ENCODE measurements at places on chromosomes 1 and 21.

- no peaks in the 10 kb centered on the region for H3K27me3 ChIP-seq
- no peak overlapping the region for H3K4me3 ChIP-seq
- H3K36me3 ChIP-seq = no peaks in the 10 kb centered on the region
- no peak for DNase-seq
- no peak overlapping the region for H3K27ac ChIP-seq
- no peaks in the 10 kb centered on the region for H3K4me1 ChIP-seq
These were observed 685.0 kb downstream of the ADGRL2 start for GRCh38 chr1:82485591-82486369.

GRCh38 chr1:225465793-225466517 lies 38.1 kb upstream of the LBR start:
- no peaks in the 10 kb centered on the region for H3K27me3 ChIP-seq
- peak; percentile 42 for DNase-seq
- no peaks in the 10 kb centered on the region for H3K4me1 ChIP-seq
- H3K36me3 ChIP-seq = no peaks in the 10 kb centered on the region
- H3K4me3 ChIP-seq = no peak overlapping the region

DNA sequence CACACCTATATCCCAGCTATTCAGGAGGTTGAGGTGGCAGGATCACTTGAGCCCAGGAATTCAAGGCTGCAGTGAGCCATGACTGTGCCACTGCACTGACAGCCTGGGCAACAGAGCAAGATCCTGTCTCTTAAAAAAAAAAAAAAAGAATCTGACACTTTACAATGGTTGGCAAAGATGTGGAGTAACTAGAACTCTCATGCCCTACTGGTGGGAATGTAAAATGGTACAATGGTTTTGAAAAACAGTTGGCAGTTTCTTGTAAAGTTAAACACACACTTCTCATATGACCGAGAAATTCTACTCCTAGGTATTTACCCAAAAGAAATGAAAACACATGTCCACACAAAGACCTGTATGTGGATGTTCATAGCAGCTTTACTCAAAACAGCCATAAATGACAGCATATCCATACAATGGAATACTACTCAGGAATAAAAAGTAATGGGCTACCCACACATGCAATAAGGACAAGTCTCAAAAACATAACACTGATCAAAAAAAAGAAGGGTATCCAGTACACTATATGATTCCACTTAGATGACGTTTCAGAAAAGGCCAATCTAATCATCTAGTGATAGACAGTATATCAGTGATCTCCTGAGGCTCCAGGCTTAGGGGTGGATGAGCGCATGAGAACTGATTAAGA lies 58.1 kb downstream of the HLCS start:
- DNase-seq = no peak
- H3K4me3 ChIP-seq = no peak overlapping the region
- no peaks in the 10 kb centered on the region for H3K36me3 ChIP-seq
- H3K4me1 ChIP-seq = no peaks in the 10 kb centered on the region

- H3K27me3 ChIP-seq = no peaks in the 10 kb centered on the region
- peak overlapping the region; percentile 29 for H3K4me3 ChIP-seq
- H3K36me3 ChIP-seq = no peaks in the 10 kb centered on the region
- peaks cover 12% of the 10 kb centered on the region for H3K4me1 ChIP-seq
- H3K27ac ChIP-seq = peak overlapping the region; percentile 14
These were observed 559 bp upstream of the MTARC2 start for GRCh38 chr1:220747437-220748088.

DNA sequence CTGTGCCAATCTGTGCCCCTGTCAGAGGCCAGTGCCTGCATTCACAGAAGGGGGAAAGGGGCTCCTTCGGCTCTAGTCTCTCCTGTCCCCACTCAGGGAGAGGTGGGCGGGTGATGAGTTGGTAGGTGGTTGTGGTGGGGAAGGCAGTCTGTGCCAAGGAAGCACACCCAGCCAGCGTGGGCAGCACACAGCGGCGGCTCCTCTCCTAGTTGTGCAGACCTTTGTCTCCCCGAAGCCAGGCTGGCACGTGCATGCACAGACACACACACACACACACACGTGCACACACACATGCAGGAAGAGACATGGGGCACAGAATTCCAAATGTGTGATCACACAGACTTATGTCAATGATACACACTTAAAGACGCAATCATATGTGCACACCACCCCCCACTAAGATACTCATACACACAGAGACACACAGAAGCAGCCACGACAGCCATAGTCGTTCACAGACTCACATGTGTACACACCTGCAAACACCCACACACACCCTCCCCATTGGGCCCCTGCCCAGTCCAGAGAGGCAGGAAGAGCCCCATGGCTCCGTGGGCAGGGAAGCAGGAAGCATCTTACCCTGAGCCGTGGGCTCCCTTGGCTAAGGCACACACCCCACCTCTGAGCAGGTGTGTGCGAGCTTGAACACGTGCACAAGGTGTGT lies 16.4 kb downstream of the RIMS3 start:
- no peaks in the 10 kb centered on the region for H3K36me3 ChIP-seq
- no peak overlapping the region for H3K27ac ChIP-seq
- DNase-seq = no peak
- H3K27me3 ChIP-seq = no peaks in the 10 kb centered on the region
- H3K4me3 ChIP-seq = no peak overlapping the region

GRCh38 chr1:169741666-169742394 lies 8.0 kb upstream of the SELE start:
- no peak overlapping the region for H3K27ac ChIP-seq
- no peak overlapping the region for H3K4me3 ChIP-seq
- H3K27me3 ChIP-seq = no peaks in the 10 kb centered on the region

DNA sequence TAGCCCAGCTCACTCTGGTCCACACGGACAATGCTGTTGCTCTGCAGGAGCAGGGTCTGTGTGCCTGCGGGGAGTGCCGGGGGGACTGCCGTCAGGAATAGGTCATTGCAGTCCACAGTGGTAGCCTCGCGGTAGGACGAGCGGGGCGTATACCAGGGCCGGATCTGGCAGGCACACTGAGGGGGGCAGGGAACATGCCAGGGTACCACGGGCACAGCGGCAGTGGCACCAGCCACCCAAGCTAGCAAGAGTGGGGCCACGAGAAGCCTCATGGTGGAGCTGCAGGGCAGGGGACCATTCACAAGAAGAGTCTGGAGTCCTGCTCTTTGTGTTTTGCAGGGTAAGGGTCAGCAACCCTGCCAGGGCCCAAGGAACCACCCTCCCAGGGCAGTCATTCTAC lies 65.8 kb downstream of the LRRN2 start:
- H3K27me3 ChIP-seq = no peaks in the 10 kb centered on the region
- H3K4me3 ChIP-seq = no peak overlapping the region
- H3K4me1 ChIP-seq = no peaks in the 10 kb centered on the region
- DNase-seq = no peak
- no peak overlapping the region for H3K27ac ChIP-seq
- H3K36me3 ChIP-seq = no peaks in the 10 kb centered on the region

GRCh38 chr1:53963460-53963859 lies 17.3 kb downstream of the LRRC42 start:
- H3K4me3 ChIP-seq = no peak overlapping the region
- H3K36me3 ChIP-seq = peaks cover 15% of the 10 kb centered on the region
- H3K27ac ChIP-seq = no peak overlapping the region
- H3K4me1 ChIP-seq = no peaks in the 10 kb centered on the region

DNA sequence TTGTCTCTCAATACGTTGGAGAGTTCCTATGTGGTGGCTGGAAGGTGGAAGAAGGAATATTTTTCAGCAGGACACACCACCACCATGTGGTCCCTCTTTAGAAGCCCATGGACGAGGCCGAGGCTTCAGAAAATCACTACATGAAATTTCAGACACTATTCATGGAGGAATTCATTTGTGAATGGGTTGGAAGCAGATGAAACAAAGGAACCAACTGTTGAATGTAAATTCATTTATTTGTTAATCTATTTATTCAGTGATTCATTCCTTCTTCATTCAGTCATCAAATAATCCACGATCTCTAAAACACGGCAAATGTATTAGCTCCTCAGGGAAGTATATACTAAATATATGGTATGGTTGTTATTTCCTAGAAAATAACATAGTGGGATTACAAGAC lies 12.2 kb downstream of the SLC35F3 start:
- DNase-seq = no peak

DNA sequence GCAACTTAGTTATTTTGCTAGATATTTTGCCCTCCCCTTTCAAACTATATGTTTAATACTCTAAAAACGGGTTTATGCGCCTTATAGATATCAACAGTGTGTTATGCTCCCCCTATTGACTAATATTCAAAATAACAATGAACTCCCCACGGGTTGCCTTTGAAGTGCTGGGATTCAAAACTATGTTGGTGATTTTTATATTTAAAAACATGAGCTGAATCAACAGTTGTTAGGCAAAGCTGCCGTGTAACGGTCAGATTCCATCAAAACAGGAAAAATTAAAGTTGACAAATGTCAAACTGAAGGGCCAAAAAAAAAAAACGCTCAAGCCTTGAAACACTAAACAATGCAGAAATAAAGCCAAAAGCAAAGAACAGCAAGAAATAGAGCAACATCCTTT lies 2.5 kb downstream of the TGFBR3 start:
- no peak overlapping the region for H3K4me3 ChIP-seq
- DNase-seq = no peak
- no peaks in the 10 kb centered on the region for H3K36me3 ChIP-seq
- H3K27ac ChIP-seq = no peak overlapping the region

GRCh38 chr1:230710543-230710904 lies 3.4 kb downstream of the AGT start:
- H3K27ac ChIP-seq = no peak overlapping the region
- no peaks in the 10 kb centered on the region for H3K4me1 ChIP-seq
- no peak for DNase-seq
- no peaks in the 10 kb centered on the region for H3K27me3 ChIP-seq
- no peak overlapping the region for H3K4me3 ChIP-seq

DNA sequence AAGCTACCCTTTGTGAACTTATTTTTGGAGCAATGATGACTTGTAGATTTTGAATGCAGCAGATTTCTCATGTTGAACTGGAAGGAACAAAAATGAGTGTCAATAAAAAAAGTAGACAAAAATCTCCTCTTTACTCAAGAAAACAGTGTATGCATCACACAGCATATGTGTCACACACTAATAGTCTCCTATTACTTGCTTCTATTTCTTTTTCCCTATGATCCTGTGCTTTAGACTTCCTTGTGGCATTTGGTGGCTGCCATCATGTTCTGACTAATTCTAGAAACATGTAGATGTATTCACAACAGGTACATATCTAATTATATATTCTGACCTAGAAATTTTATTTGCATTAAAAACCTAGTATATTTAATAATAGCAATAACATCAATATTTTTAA lies 14.3 kb downstream of the RC3H1 start:
- H3K27ac ChIP-seq = no peak overlapping the region
- no peaks in the 10 kb centered on the region for H3K27me3 ChIP-seq
- no peak overlapping the region for H3K4me3 ChIP-seq
- DNase-seq = no peak

DNA sequence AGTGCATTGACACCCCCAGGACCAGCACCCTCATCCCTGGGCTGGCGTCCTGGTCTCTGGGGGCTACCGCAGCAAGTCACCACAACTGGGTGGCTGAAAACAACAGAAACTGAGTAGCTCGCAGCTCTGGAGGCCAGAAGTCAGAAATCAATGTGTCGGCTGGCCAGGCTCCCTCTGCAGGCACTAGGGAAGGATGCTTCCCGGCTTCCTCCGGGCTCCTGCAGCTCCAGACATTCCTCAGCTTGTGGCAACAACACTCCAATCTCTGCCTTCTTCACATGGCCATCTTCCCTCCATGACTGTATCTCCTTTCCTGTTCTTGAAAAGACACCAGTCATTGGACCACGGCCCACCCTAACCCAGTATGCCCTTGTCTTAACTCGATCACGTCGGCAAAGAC lies 224.2 kb downstream of the NPHP4 start:
- peak; percentile 16 for DNase-seq
- no peaks in the 10 kb centered on the region for H3K27me3 ChIP-seq
- no peaks in the 10 kb centered on the region for H3K4me1 ChIP-seq
- H3K36me3 ChIP-seq = no peaks in the 10 kb centered on the region

DNA sequence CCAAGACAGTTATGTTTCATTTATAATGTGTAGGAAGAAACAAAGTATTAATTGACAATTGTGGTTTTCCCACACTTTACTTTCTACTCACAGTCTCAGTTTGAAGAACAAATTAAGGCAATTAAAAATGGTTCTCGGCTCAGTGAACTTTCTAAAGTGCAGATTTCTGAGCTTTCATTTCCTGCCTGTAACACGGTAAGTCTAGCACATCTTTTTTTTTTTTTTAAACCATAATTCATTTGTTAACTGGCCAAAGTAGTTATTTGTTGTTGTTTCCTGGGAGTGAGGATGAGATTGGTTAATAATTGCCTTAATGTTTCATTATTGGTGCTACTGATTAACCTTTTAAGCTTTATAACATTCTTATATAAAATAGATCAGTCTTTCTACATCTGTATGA lies 75.1 kb downstream of the VPS26C start:
- H3K27ac ChIP-seq = no peak overlapping the region
- no peaks in the 10 kb centered on the region for H3K4me1 ChIP-seq
- H3K36me3 ChIP-seq = peaks cover 8% of the 10 kb centered on the region
- no peak overlapping the region for H3K4me3 ChIP-seq

- DNase-seq = no peak
- no peaks in the 10 kb centered on the region for H3K36me3 ChIP-seq
- no peaks in the 10 kb centered on the region for H3K4me1 ChIP-seq
- H3K27me3 ChIP-seq = no peaks in the 10 kb centered on the region
- no peak overlapping the region for H3K4me3 ChIP-seq
- no peak overlapping the region for H3K27ac ChIP-seq
These were observed 2.0 kb downstream of the CAPN9 start for GRCh38 chr1:230749150-230749549.

- DNase-seq = no peak
- no peaks in the 10 kb centered on the region for H3K27me3 ChIP-seq
- no peaks in the 10 kb centered on the region for H3K4me1 ChIP-seq
- H3K36me3 ChIP-seq = no peaks in the 10 kb centered on the region
These were observed 69.1 kb upstream of the JUN start for GRCh38 chr1:58852731-58853485.

- no peak overlapping the region for H3K4me3 ChIP-seq
- no peak for DNase-seq
- no peak overlapping the region for H3K27ac ChIP-seq
- no peaks in the 10 kb centered on the region for H3K27me3 ChIP-seq
These were observed 555.8 kb downstream of the PLA2G4A start for GRCh38 chr1:187384504-187384903.

GRCh38 chr1:14120895-14121294 lies 420.9 kb downstream of the PRDM2 start:
- DNase-seq = no peak
- H3K4me1 ChIP-seq = no peaks in the 10 kb centered on the region
- H3K27me3 ChIP-seq = no peaks in the 10 kb centered on the region
- H3K36me3 ChIP-seq = no peaks in the 10 kb centered on the region
- no peak overlapping the region for H3K4me3 ChIP-seq
- H3K27ac ChIP-seq = no peak overlapping the region

DNA sequence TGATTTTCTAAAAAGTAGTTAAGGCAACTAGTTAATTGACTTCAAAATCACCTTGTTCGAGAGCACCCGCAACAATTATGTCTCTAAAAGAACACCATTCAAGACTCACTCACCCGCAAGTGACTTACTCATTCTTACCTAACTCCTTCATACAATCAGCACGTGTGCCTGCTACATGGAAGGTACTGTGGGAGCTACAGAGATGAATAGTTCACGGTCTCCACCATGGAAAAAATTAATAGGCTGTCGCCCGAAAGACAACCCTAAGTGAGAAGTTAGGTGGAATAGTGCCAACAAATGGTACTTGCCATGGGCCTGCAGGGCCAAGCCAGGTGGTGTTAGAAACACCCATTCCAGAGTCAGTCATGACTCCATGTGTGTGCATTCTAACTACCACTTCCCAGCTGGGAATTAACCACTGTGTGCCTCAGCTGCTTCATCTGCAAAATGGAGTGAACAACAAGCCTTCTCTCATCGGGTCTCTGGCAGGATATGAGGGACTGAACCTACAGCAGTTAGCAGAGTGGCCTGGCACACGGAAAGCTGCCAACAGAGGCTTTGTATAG lies 7.1 kb downstream of the SSBP3 start:
- peaks cover 3% of the 10 kb centered on the region for H3K4me1 ChIP-seq
- no peaks in the 10 kb centered on the region for H3K27me3 ChIP-seq
- H3K27ac ChIP-seq = no peak overlapping the region
- no peak for DNase-seq
